NCI-H345 (cell line): ENCODE measurements at places on chromosomes 13 and 19.
A peak's percentile ranks its signal among the peaks of the same experiment; 100 is the strongest.

GRCh38 chr19:4396949-4397783 is 3.2 kb downstream of the SH3GL1 start:
- no peak for DNase-seq

GRCh38 chr13:66348745-66349690 is 881.1 kb downstream of the PCDH9 start:
- peak; percentile 81 for DNase-seq

DNA sequence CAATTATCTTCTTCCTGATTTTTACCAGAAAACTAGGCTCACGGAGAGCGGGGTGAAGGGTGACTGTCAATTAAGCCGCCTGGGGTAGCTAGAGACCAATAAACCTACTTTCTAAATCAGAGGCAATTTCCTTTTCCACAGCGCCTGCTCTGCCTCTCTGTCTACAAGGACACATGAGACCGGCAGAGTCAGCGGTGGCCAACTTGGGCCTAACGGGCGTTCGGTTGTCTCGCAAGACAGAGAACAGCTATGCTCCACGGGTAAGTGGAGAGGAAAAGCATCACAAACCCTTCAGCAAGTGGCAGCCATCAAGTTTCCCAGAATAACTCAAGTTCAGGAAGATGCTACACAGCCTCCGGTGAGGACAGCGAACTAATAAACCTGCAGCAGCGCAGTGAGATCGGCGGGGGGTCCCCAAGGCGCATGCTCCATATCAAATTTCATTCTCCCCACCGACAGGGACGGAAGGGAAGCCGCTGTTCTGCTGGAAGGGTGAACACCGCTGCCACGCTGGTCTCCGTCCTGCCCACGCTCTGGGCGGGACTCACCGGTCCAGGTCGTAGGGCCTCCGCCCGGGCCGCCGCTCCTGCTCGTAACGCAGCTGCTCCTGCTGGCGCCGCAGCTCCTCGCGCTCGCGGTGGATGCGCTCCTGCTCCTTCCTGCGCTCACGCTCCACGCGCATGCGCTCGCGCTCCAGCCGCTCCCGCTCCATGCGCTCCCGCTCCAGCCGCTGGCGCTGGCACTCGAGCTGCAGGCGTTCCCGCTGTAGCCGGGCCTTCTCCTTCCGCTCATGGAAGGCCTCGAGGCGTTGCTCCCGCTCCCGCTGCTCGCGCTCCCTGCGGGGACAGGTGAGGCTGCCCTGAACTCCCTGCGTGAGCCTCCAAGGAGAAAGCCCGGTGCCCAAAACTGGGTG is 25.8 kb upstream of the TINCR start:
- no peak for DNase-seq

GRCh38 chr13:44103429-44104196 is 223.9 kb downstream of the LACC1 start:
- DNase-seq = no peak

DNA sequence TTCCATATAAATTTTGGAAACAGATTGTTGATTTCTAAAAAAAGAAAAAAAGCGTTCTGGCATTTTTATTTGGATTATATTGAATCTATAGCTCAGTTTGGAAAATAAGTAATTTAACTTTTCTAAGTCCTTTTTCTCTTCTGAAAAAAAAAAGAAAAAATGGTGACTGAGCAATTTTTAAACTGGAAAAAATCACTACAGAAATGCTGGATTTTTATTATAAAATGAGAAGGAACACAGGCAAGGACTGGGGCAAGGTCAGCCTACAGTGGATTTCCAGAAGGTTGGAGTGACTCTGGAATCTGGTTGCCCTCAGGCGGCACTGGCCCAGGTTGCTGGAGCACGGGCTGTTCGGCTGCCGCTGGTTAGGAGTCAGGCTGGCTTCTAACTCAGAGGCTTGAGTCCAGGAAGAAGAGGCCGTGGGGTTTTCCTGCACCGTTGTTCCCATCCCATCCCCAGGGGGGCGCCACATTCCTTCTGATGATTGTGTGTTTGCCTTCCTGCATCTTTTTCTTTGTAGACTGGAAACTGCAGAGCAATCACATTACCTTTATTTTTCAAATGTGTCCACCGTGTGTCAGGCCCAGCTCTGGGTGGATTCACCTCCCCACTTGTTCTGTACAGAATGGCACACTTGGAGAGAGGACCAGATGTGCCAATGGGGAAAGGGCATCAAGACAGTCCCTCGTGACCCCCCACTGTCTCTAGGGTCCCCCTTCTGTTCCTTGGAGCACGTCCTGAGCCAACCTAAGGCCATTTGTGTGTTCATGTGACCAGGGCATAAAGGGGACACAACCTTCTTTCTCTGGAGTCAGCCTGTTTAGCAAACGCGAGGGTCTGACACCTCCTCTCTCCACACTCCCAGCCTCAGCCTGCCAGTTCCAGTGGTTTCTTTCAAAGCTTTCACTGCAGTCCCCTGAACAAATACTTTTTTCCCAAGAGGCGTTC is 44.5 kb upstream of the GTF3A start:
- DNase-seq = no peak

DNA sequence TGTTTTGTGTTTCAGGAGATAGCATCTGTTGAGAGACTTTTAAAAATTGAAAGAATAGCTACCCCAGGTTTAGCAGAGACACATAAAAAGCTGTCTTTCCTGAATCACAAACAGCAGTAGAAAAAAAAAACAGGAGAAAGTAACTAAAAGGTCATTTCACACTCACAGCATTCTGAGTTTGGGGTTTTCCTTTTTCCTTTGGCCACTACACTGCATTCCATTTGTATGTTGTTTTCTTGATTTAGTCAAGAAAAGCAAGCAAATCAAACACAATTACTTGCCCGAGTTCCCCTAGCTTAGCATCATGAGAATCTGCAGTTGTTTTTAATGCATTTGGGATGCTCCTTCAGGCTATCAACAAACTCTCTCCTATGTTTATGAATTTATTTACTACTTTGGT is 161.0 kb downstream of the KCTD12 start:
- no peak for DNase-seq

DNA sequence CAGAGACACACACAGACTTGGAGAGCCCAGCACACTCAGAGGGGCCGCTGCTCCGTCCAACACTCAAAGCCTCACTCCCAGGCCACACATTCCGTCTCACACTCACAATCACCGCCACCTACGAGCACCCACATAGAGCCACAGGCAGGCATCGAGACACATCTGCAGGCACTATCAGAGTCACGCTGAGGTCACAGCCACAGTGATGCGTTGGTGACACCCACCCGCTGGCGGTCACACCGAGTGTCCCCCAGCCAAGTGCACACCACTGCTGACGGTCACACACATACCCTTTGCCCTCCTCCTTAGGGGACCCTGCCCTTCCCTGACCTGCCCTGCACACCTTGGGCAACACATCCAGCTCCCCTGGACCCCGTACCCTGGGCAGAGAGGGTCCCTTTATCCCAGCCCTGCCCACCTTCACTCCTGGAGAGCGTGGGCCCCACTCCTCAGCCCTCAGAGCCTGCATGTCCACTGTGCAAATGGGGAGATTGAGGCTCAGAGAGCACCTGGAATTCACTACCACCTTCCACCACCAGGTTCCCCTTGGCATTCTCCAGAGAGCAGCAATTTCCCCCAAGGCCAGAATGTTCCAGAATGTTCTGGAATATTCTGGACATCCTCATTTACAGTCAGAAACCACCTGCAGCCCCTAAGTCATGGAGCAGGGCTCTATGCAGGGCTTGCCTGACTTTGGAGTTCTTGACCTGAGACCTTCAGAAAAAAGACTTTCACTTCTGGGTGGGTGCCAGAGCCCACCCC is 5.4 kb downstream of the FUT5 start:
- DNase-seq = no peak

- no peak for DNase-seq
These were observed 98.7 kb downstream of the CCNA1 start for GRCh38 chr13:36530861-36531590.

- DNase-seq = no peak
These were observed 1.9 kb upstream of the PLPPR3 start for GRCh38 chr19:823565-824121.

- DNase-seq = no peak
These were observed 7.2 kb downstream of the SBK2 start for GRCh38 chr19:55529636-55530234.

DNA sequence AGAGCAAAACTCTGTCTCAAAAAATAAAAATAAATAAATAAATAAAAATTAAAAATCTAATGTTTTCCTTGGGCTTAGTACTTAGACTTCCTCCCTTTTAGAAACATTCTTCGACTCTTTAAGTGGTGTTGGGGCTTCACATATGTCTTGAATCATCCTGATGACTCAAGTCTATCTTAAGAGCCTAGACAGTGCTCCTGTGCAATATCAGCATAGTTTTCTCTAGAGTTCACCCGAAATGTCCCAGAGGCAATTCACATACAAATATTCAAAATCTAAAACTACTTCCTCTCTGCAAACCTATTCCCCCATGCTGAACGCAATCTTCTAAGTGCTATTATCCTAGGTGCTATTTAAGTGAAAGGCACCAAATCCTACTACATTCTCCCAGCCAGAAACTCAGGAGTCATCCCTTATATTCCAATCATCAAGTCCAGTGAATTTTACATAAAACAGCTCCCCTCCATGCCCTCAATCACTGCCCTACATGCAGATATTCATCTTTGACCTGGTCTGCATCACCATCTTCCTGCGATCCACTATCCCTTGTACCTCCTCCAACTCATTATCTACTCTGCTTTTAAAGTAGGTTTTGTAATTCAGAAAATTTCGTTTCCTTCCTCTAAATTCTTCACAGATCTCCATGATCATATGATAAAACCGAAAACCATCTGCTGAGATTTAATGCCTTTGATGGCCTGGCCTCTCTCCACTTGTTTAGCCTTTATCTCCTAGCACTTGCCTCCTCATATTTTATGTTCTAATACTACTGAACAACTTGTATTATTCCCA is 102.7 kb downstream of the ELF1 start:
- DNase-seq = no peak

GRCh38 chr19:33587150-33587549 is 34.6 kb upstream of the CHST8 start:
- DNase-seq = no peak

DNA sequence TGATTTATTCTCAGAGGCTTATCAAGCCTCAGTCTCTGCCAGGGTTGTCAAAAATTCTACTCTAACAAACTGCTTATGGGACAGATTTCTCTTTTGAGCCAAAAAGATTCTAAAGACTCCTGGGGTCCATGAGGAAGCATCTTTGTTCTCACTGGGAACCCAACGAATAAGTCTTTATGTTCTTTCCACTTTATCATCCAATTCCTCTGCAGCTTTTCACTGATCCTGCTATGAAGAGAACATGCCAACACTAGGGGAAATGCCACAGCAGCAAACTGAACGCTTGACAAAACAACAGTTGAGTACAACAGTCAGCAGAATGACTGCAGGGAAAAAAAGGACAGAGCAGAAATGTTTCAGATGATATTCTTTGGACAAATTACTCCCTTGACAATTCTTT is 22.2 kb downstream of the DCLK1 start:
- DNase-seq = no peak

DNA sequence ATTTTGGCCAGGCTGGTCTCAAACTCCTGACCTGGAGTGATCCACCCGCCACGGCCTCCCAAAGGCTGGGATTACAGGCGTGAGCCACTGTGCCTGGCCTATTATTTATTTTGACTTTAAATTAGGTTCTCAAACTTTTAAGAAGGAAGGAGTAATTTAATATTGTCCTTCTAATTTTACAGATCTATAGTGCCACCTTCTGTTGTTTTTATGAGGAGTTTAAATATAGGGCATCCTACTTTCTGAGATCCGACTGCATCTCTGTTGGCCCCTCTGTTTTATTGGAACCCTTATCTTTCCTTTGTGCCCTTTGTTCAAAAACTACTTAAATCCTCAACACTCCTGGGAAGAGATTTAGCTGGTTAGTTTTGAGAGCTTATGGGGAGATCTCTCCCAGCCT is 25.4 kb upstream of the ZMYM5 start:
- no peak for DNase-seq

DNA sequence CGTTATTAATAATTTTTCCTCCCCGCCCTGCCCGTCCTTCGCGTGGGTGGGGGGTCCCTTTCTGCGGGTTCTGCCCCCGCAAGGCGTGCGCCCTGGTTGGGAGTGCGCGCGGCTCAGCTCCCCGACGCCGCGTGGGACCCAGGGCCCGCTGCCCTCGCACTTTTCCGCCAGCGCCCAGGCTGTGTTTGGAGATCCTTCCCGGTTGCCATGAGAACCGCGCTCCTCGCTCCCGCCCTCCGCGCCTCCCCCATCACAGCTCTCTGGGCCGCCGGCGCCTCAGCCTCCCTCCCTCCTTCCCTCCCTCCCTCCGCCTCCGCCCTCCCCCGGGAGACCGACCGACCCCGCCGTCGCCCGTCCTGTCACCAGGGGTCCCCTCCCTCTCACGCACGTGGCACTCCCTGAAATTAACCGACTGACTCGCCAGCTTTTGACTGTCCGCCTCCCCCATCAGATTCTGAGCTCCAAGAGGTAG is 2.4 kb upstream of the SSBP4 start:
- DNase-seq = peak; percentile 68

DNA sequence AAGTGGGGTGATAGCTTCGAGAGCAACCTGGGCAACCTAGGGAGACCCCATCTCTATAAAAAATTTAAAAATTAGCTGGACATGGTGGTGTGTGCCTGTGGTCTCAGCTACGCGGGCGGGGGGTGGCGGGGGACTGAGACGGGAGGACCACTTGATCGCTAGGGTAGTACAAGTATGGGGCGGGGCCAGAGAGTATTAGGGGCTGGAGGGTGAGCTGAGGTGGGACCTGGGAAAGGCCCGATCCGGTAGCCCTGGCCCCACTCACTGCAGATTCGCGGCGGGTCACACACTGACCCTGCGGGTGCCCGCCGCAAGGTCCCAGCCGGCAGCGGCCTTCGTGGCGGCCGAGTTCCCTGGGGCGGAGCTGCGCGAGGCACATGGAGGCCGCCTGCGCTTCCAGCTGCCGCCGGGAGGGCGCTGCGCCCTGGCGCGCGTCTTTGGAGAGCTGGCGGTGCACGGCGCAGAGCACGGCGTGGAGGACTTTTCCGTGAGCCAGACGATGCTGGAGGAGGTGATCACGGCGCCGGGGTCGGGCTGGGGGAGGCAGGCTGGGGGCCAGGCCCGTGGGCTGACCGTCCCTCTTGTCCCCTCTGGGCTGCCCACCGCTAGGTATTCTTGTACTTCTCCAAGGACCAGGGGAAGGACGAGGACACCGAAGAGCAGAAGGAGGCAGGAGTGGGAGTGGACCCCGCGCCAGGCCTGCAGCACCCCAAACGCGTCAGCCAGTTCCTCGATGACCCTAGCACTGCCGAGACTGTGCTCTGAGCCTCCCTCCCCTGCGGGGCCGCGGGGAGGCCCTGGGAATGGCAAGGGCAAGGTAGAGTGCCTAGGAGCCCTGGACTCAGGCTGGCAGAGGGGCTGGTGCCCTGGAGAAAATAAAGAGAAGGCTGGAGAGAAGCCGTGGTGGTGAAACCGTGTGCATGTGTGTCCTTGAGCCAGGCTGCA is 2.0 kb upstream of the ARHGAP45 start:
- DNase-seq = peak; percentile 33
